ENCODE measurements at places on chromosomes 13 and 19.

- H3K4me1 ChIP-seq, result no peaks in the 10 kb centered on the region
- ATAC-seq, result no peak
- no peak overlapping the region for H3K27ac ChIP-seq
- no peaks in the 10 kb centered on the region for H3K27me3 ChIP-seq
- no peaks in the 10 kb centered on the region for H3K36me3 ChIP-seq
Measured at GRCh38 chr13:91052876-91053275, 294.6 kb upstream of the MIR17HG start.

DNA sequence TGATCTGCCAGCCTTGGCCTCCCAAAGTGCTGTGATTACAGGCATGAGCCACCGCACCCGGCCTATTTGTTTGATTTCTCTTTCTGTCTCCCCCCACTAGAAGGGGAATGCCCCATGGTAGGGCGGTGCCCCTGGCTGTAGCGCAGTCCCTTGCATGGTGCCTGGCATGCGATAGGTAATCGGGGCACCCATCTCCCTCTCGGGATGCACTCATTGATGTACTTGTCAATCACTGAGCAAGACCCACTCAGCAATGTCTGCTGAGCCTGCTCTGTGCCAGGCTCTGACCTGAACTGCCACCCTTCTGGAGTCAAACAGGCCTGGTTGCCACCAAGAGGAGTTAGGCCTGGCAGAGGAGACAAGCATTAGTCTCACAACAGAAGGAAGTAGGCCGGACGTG is 19.8 kb downstream of the DNM2 start:
- H3K4me3 ChIP-seq, result no peak overlapping the region
- H3K4me1 ChIP-seq, result no peaks in the 10 kb centered on the region
- no peaks in the 10 kb centered on the region for H3K36me3 ChIP-seq
- no peak for ATAC-seq
- H3K27ac ChIP-seq, result no peak overlapping the region

DNA sequence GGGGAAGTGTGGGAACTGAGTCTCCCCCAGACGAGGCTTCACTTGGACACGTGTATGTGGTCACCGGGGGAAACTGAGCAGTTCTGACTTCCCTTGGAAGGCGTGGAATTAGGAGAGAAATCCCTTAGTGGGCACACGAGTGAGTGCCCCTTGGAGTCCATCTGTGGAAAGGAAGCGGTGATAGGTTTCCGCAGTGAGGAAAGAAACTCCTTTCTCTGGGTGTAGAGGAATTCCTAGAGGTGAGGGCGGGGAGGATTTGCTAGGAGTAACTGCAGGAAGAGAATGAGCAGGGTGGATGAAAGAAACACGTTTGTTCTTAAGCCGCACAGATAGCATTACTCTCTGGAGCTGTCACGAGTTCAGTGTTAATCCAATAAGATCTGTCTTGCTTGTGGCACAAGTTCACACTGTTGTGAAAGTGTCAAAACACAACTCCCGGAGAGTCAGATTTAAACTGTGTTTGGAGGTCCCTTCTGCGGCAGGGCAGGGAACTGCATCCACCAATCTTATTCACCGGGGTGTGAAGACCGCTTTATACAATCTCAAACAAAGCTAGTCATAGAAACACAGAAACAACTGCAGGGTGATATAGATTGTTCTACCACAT is 1.2 kb downstream of the KL start:
- H3K36me3 ChIP-seq, result no peaks in the 10 kb centered on the region
- peaks cover 27% of the 10 kb centered on the region for H3K4me1 ChIP-seq
- H3K27ac ChIP-seq, result peak overlapping the region; percentile 81
- peak; percentile 84 for ATAC-seq

DNA sequence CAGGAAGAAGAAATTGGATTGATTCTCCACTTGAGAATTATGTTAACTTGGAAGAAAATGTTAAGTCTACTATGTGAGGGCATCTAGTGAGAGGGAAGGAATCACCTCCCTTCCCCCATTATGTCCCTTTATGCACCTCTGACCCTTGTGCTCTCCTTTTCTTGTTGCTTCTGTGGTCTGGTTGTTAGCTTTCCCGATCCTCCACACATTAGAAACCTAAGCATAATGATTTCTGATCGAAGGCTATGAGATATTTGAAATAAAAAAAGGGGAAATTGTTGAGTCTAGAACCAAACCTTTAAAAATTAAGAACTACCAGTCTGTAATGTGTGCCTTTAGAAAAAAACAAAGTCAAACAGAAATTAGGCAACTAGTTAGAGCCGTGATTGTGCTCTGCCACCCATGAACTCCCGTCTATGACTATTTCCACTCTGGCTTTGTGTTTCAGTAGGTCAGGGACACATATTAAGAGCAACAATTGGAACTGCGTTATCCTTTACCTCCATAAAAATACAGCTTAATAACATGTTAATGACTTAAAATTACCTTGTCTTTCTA is 463 bp upstream of the GPC6 start:
- H3K36me3 ChIP-seq, result no peaks in the 10 kb centered on the region
- peaks cover 21% of the 10 kb centered on the region for H3K4me1 ChIP-seq
- ATAC-seq, result no peak

DNA sequence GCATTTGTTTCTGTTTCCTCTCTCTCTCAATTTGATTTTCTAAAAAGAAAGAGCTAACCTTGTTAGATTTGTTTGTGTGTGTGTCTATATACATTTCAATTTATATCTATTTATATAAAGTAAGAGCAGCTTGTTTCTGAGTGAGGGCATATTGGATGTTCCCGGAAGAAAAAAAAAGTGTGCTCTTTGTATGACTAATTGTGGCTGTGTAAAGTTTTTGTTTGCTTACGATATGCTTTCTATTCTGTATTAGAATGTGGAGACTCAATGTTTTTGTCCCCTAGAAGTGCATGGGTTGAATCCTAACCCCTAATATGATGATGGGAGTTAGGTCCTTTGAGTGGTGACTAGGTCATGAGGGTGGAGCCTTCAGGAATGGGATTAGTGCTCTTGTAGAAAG is 66.6 kb upstream of the C1QTNF9B start:
- no peak overlapping the region for H3K27ac ChIP-seq
- no peaks in the 10 kb centered on the region for H3K4me1 ChIP-seq
- H3K4me3 ChIP-seq, result no peak overlapping the region
- H3K36me3 ChIP-seq, result no peaks in the 10 kb centered on the region
- no peak for ATAC-seq

DNA sequence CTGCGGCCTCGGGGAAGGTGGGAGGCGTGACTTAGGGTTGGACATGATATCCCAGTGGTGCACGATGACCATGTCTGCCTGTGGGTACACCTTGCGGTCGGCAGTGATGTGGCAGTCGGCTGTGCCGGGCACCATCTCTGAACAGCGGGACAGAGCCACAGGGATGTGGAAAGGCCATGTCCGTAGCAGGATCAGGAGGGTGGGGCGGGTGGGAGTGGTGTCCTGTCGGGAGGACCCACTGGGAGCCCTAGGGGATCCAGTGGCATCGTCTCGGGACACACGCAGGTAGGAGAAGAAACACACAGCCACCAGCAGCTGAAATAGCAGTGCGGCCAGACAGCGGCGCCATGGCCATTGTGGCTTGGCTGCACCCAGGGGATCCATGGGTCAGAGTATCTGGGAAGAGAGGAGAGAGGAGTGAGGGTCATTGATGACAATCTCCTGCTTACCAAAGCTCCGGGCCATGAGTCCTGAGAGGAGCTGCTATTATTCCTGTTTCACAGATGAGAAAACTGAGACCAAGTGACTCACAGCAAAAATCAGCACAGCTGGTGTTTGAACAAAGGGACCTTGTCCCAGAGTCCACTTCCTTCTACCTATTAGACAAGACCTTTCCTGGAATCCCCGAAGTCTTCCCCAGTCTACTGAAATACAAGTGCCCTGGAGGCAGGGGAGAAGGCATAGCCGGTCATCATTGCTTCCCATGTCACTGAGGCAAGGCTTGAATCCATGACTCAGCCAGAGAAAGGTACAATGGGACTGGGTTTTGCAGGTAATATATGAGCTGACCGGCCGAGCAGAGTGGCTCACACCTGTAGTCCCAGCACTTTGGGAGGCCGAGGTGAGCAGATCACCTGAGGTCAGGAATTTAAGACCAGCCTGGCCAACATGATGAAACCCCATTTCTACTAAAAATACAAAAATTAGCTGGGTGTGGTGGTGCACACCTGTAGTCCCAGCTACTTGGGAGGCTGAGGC is 5.2 kb upstream of the FUT6 start:
- H3K4me1 ChIP-seq, result no peaks in the 10 kb centered on the region
- ATAC-seq, result no peak
- H3K27ac ChIP-seq, result no peak overlapping the region

DNA sequence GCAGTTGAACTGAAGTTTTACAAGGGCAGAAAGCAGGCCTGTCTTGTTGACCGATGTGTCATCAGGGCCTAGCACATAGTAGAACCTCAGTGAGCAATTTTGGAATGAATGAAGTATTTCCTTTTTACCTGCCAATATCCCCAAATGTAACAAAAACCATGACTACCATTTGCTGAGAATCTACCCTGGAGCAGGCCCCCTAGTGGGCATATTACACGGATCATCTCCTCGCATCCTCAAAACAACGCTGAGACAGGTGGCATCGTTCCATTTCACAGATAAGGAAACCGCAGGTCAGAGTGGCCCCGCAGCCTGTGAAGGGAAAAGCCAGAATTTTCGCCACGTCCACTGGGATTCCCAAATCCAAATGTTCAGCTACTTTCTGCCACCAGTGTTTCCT is 77.9 kb downstream of the CACNA1A start:
- H3K27me3 ChIP-seq, result peaks cover 32% of the 10 kb centered on the region
- no peak overlapping the region for H3K4me3 ChIP-seq
- ATAC-seq, result no peak
- no peaks in the 10 kb centered on the region for H3K36me3 ChIP-seq
- H3K27ac ChIP-seq, result no peak overlapping the region
- H3K4me1 ChIP-seq, result no peaks in the 10 kb centered on the region

- no peak overlapping the region for H3K27ac ChIP-seq
- no peaks in the 10 kb centered on the region for H3K4me1 ChIP-seq
- no peak for ATAC-seq
- H3K4me3 ChIP-seq, result no peak overlapping the region
- H3K27me3 ChIP-seq, result no peaks in the 10 kb centered on the region
- no peaks in the 10 kb centered on the region for H3K36me3 ChIP-seq
Measured at GRCh38 chr13:20923272-20923671, 20.7 kb upstream of the XPO4 start.
